GM12891 (cell line): ENCODE measurements at places on chromosomes 7 and 10.

DNA sequence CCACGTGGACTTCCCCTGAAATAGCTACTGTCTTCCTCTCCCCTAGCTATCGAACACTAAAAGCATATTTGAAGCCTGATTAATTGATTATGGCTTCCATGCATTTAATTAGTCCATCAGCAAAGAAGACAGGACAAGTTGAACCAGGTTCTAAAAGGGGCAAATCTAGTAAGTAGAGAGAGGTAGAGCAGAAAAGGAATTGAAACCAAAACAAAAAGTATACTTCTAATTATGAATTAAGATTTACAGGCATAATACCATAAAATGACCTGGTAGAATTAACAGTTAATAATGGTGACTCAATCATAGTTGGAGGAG lies 393 bp upstream of the DNAJC1 start:
- DNase-seq: no peak

DNA sequence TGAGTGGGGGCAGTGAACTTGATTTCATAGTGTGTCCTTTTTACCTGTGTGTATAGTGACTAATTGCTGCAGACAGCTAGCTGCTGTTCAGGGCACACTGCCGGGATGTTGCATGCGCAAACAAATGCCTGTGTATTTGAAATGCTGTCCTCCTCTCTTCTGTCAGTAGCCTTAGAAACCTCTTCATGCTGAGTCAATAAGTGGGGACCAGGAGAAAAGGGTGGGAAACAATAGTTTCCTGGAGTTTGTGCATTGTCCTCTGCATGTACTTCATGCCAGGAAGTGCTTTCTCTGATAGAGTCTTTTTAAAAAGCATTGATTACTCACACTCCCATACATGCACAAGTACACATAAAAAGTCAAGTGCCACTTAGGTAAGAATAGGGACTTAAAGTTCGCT lies 1183.7 kb upstream of the CELF2 start:
- no peak for DNase-seq

DNA sequence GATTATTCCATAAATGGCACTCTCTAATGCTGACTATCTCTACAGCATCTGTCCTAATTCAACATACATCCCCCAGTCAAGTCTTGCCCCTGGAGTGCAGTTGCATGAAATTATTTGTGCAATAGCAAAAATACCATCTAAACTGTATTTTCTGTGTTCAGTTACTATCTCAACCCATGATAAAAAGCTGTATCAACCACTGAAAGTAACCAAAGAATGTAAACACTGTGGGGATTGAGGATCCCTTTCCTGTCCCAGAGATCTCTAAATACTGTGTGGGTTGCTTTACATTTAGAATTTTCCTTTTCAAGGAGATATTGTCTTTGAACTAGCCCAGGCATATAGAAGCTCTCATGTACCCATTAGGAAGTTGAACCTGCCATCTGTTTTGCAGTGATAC lies 23.9 kb upstream of the DGKI start:
- no peak for DNase-seq

GRCh38 chr10:84416245-84416555 lies 87.8 kb downstream of the CCSER2 start:
- no peak for DNase-seq

DNA sequence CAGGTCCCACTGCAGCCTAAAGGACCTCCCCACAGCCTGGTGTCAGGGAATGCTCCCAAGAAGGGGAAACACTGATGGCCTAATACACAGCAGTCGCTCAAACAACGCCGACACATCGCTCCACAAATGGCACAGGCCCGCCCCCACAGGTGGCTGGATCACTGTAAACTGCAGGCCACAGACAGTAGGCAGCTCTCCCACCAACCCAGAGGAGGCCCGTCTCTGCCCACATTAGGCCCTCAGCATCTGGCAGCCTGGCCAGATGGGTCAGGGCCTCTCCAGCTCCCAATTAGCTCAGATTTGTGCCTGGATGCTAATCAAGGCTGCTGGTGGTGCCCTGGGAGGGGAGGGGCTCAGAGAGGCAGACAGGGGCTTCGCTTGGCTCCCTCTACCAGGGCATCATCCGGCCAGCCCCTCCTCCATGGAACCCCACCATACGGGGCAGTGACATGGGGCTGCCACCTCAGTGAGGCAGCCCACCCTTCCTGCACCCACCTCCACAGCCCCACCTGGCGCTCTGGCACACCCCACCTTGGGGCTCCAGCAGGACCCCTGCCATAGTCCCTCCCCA lies 42.7 kb downstream of the CAMK2B start:
- DNase-seq: no peak

DNA sequence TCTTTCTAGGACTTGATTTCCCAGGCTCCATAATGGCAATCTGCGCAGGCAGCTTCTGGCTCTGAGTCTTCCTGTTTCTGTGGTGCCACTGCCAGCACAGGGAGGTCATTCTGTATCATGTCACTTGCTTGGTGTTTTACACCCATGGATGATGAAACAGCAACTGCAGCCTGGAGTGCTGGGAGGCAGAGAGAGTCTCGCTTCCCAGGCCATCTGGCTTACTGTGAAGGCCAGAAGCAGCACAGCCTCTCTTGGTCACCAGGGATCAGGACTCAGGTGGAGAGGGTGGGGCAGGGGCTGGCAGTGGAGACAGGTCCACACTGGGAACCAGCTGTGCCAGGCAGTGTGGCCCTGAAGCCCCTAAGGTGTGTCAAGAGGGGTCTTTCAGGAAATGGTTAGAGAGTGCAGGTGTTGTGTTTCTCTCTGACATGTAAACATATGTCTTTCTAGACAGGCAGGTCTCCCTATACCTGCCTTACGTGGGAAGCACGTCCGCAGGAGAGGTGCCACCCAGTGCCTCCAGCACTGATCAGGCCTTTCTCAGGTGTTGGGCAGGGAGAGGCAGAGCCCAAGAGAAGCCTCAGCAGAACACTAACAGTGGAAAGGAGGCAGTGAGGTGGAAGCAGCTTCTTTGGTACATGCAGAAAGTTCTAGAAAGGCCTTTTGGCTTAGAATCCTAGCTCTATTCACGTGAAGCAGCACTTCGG lies 71.4 kb downstream of the INSIG1 start:
- DNase-seq: no peak

DNA sequence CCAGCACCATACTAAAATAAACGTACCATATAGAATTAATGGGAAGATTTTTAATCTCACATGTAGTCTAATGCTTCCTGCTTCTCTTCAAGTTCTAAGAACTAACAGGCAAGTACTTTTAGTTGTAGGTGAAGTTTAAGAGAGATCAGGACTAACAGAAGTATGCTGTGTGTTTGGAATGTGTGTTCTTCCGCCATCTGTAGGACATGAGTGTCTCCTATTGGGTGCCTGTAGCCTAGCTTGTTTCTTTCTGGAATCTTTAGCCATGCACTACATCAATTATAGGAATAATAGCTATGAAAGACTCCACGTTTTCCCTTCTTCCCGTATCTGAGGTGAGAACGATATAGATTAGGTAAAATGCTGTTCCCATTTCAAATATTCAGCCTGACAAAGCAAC lies 140.2 kb upstream of the AHR start:
- DNase-seq: no peak

DNA sequence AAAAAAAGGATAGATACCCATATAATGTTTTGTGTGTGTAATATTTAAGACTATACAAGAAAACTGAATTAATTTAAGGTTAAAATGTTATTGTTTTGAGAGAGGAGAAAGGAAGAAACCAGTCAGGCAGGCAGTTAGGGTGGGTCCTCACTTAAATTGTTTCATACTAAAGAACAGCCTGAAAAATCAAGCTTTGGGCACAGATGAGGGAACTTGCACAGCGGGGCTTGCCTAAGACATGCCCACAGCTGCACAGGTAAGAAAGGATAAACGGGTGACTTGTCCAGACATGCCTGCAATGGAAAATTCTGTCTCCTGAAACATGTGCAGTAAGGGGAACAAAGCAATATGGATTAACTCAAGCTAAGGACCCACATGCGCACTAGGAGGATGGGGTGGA lies 158.4 kb downstream of the BBS9 start:
- no peak for DNase-seq

DNA sequence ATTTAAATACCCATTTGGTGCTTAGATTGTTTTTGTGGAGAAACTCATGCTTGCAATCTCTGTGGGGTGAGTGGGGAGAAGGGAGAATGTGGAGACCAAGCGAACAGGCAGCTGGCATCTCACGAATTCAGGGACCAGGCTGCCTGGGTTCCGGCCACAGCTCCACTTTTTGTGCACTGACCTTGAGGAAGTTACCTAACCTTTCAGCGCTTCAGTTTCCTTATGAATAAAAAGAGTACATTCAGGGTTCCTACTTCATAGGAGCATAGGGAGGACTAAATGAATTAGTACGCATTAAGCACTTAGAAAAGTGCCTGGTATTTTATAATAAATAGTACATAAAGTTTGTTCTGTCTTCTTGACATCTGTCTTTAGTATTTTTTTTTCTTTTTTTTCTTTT lies 72.5 kb downstream of the PRTFDC1 start:
- DNase-seq: no peak

DNA sequence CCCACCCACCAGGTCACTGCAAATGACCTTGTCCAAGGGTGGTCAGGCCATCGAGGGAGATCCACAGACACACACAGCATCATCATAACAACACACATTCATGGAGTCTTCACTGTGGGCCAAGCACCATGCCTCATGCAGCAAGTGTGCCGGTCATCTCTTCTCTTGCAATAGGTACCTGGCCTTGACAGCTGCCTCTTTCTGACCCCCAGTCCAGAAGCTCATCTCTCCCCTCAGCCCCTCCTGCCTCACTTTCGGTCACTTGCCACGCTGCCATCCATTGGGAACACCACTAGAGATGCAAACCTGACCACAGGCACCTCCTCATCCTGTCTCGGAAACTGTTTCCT lies 75.9 kb downstream of the OAT start:
- no peak for DNase-seq

- peak; percentile 15 for DNase-seq
Measured at GRCh38 chr10:103921750-103922195, 3.8 kb upstream of the STN1 start.

GRCh38 chr7:31102151-31102972 lies 50.3 kb downstream of the ADCYAP1R1 start:
- no peak for DNase-seq

DNA sequence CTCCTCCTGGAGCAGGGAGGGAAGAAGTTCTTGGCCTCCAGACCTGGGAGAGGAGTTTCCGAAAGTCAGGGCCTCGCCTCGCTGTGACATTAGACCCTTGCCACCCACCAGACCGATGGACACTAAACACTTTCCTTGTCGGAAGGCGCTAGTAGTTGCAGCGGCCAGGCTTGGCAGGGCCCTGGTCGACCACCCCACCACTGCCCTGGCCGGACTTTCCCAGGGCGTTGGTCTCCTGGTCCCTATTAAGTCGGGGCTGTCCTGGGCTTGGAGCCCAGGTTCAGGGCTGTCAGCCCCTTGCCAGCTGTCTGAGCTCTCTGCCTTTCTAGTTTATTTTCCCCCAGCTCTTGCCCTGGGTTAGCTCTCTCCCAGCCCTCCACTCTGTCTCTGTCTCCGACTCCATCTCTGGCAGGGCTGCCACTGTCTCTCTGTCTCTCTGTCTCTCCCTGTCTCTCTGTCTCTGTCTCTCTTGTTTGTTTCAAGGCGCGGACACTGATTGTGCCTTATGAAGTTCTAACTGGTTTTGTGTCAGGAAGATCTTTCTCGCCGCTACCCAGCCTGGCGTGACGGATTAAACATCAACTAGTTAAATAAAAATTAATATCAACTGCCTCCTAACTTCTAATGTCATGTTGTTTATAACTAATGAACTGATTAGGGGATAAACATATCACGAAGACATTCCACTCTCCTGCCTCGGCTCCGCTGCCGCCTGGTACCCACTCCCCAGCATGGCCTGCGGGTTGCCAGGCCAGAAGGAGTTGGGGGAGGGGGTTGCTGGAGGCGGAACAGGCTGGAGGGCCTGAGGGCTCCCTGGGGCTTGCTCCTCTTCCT lies 13.8 kb upstream of the PAX2 start:
- no peak for DNase-seq

- no peak for DNase-seq
Measured at GRCh38 chr7:139341776-139342226, 664 bp downstream of the FMC1 start.

- no peak for DNase-seq
Measured at GRCh38 chr7:114658216-114658615, 243.6 kb downstream of the FOXP2 start.

- no peak for DNase-seq
Measured at GRCh38 chr10:73814896-73815718, 3.7 kb upstream of the NDST2 start.

DNA sequence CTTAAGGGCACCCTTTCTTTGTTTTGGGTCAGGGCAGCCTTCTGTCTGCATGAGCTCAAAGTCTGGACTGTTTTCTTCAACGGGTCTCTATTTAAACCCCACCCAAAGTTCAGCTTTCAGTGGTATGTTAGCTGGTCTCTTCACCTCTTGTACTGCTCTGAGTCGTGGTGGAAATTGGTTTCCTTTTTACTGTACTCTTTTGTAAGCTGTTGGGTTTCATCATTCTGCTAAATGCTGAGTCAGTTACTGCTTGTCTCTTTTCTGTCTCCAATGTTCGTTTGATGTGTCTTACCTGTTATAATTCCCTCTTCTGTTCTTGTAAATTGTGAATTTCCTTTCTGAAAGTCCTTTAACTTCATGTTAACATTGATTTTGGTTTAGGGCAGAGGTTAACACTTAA lies 64.1 kb upstream of the MALRD1 start:
- no peak for DNase-seq

DNA sequence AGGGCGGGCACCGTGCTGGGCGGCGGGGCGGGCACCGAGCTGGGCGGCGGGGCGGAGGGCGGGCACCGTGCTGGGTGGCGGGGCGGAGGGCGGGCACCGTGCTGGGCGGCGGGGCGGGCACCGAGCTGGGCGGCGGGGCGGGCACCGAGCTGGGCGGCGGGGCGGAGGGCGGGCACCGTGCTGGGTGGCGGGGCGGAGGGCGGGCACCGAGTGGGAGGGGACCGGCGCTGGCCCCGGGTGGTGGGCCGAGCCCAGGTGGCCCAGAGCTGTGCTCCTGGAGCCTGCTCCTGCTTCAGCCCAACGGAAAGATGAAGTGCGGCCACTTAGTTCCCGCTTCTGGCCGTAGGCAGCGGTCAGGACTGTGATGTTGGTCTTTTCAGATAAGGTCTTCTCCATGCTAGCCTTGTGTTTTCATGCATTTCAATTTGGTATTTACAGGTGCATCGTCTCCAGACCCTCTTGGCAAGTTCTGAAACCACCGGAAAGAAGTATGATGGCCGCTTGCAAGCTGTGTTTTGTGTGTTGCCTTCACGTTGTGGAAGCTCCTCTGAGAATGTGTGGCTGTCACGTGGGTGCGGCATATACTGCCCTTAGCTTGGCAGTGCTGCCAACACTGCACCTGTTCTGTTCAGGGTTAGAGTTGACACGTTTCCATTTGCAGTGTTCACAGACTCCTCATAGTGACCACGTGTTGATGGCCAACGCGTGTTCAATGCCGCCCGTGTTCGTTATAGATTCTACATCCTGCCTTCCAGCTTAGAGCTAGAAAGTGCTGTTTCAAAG lies 25.2 kb downstream of the IQCE start:
- no peak for DNase-seq

- no peak for DNase-seq
Measured at GRCh38 chr7:74284781-74285259, 4.4 kb upstream of the CLIP2 start.

- DNase-seq: peak; percentile 61
Measured at GRCh38 chr10:101066146-101066895, 4.5 kb downstream of the KAZALD1 start.

- no peak for DNase-seq
Measured at GRCh38 chr10:7519351-7519750, 108.5 kb upstream of the SFMBT2 start.
